ENCODE measurements at places on chromosomes 12 and 14.

GRCh38 chr12:117985182-117985581 is 16.4 kb upstream of the KSR2 start:
- DNase-seq, result no peak

GRCh38 chr14:23653051-23653450 is 16.9 kb downstream of the DHRS2 start:
- no peak for DNase-seq

DNA sequence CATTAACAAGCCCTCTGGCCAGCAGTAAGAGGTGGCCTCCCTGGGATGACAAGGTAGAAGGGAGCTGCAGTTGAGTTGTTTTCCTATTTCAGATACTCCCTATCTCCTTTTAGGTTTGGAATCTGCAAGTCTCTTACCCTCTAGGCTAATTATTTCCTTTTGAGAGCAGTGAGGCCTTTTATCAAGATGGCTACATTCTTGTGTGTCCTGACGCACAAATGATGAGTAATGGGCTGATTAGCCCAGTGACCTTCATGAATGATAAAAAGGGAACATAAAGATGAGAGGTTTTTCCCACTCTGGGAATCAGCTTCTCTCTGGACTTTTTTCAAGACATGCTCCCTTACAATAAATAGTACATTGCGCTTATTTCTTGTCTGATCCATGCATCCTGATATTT is 22.9 kb downstream of the DYRK2 start:
- no peak for DNase-seq

DNA sequence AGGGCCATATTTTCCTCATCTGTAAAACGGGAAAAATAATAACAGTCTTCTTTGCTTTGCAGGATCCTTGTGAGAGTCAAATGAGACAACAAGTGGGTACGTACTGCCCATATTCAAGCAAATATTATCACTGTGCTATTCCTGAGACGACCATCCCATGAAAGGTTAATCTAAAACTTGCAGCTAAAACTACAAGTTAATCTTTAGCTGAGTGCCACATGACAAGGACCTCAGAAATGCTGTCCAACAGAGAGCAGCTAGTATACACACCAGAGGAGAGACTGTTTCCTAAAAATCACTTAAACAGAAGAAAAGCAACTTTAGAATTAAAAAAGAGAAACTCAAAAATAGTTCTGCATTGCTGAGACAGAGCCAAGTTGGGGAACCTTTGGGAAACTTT is 162.7 kb upstream of the TMTC2 start:
- no peak for DNase-seq

- no peak for DNase-seq
These were observed 63.7 kb upstream of the RTL1 start for GRCh38 chr14:100967178-100967577.

DNA sequence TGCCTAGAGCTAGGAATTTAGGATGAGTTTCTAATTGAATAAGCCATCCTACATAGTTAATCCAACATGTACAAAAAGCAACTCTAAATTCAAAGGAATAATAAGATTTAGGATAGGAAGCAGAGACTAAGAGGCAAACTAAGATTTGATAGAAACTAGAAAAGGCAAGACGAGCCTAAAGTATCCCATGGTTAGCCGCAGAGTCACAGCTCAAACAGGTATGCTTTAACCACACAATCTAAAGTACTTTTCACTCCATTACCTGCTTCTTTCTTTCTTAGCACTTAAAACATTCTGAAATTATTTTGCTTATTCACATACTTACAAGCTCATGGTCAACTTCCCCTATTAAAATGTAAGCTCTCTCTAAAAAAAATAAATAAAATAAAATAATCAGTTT is 51.8 kb downstream of the OTOGL start:
- no peak for DNase-seq

DNA sequence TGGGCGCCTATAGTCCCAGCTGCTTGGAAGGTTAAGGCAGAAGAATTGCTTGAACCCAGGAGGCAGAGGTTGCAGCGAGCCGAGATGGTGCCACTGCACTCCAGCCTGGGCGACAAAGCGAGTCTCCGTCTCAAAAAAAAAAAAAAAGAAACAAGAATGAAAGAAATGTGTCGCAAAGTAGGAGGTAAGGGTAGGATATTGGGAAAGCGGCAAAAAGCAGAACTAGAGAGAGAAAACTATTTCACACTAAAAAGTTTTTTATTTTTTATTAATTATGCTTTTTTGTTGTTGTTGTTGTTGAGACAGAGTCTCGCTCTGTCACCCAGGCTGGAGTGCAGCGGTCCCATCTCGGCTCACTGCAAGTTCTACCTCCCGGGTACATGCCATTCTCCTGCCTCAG is 17.7 kb downstream of the SBNO1 start:
- DNase-seq, result no peak

- DNase-seq, result no peak
These were observed 11.5 kb upstream of the OR11G2 start for GRCh38 chr14:20179218-20179617.

DNA sequence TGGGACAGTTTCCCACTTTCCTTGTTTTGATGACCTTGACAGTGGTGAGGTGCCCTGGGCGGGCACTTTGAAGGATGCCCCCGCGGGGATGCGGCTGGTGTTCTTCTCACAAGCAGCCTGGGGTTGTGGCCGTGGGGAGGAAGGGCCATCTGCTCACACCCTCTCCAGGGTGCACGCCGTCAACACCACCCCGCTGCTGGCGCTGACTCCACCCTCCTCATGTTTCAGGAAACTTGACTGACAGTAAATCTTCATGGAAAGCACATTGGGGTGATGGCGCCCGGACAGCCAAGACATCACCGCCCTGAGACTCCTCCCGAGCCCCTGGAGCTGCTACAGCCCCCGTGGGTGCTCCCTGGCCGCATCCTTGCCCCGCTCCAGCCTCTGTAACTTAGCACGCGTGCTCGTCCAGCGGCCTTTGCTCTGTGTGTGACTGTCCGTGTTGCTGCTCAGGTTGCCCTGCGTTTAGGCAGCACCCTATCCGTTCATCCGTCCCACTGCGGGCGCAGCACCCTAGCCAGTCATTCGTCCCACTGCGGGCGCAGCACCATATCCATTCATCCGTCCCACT is 150.2 kb upstream of the C14orf180 start:
- DNase-seq, result no peak

- DNase-seq, result no peak
These were observed 255.6 kb downstream of the ERC1 start for GRCh38 chr12:1246637-1247036.

GRCh38 chr12:132228476-132229192 is 84.4 kb downstream of the NOC4L start:
- no peak for DNase-seq

- DNase-seq, result no peak
These were observed 102.7 kb upstream of the PLEKHG7 start for GRCh38 chr12:92600052-92600451.

- DNase-seq, result no peak
These were observed 63.4 kb upstream of the FUT8 start for GRCh38 chr14:65349100-65349499.

DNA sequence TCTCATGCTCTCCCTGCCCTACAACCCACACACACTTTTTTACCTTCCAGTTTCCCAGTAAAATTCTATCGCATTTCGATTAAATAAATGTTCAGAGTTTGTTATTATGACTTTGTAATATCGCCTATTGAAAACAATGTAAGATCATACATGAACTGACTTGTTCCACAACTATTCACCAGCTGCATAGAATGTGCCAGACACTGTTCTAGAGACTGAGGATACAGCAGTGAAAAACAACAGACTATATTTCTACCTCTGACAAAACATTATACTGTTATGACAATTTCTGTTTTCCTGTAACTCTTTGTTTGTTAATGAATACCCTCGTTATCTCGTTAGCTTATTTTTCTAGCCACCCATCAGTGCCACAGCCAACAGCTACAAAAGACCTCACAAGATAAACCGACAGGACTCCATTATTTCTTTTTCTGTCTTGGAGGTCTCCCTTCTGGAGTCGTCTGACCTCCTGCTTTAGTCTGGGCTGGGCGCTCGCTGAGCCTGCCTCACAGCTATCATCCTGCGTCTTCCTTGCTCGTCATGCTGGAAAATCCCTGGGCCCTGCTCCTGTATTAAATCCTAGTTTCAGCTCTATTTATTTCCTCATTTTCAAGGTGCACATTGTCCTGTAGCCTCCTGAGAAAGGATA is 498.9 kb downstream of the DIO2 start:
- no peak for DNase-seq

DNA sequence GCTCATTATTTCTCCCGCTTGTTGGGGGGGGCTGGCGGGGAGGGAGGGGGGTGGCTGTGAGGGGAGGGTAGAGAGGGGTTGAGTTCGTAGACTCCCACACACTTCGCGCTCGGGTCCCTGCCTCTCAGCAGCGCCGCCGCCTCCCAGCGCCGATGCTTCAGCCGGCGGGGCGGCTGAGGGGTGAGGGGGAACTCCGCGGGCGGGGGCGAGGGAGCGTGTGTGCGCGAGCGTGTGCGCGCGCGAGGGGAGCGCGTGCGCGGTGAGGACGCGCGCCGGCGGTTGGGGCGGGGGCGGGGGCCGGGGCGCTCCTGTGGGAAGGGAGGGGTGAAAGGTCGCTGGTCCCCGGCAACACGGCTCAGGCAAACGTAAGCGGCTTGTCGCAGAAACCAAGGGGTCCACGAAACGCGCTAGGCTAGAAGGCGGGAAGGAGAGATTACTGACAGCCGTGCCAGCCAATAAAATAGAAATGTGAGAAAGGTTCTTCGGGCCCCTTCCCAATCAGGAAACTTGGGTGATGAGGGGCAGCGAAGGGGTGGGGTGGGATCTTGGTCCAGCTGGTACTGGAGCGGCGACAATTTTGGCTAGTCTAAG is 343 bp upstream of the NOVA1 start:
- peak; percentile 92 for DNase-seq

DNA sequence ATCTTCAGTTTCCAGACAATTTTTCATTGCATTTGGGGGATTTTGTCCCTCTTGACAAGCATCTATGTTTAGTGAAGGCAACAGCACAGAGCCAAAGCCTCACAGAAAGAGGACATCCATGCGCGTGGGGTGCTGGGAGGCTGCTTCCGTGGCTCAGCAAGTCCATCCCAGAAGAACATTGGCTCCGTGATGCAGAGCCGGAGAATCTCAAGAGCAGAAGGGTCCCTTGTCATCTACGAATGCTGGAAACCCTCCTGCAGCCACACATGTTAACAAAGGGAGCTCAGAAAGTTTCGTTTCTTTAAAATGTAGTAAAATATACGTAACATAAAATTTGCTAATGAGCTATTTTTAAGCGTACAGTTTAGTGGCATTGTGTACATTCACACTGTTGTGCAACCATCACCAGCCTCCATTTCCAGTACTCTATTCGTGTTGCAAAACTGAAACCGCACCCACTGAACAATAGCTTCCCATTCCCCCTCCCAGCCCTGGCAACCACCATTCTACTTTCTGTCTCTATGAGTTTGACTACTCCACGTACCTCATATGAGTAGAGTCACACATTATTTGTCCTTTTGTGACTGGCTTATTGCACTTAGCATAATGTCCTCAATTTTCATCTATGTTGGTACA is 185.9 kb downstream of the TTC7B start:
- DNase-seq, result no peak

- DNase-seq, result no peak
These were observed 557 bp downstream of the COPS7A start for GRCh38 chr12:6724409-6724797.

DNA sequence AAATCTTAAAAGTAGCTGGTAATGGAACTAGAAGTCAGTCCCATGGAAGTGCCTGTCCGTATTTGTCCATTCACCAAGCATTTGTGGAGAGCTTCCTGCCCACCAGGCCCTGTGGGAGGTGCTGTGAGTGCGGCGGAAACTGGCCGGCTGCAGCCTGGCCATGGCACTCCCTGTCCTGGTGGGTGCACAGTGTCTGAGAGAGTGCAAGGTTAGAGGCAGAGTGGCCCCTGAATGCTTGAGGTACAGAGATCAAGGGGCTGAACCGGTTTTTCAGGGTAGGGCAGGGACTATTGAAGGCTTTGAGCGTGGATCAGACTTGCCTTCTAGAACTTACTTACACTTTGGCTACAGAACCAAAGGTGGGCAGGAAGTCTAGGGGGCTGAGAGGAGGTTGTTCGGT is 92.9 kb downstream of the ESR2 start:
- DNase-seq, result no peak

GRCh38 chr12:67080637-67081036 is 188.5 kb upstream of the CAND1 start:
- DNase-seq, result no peak

DNA sequence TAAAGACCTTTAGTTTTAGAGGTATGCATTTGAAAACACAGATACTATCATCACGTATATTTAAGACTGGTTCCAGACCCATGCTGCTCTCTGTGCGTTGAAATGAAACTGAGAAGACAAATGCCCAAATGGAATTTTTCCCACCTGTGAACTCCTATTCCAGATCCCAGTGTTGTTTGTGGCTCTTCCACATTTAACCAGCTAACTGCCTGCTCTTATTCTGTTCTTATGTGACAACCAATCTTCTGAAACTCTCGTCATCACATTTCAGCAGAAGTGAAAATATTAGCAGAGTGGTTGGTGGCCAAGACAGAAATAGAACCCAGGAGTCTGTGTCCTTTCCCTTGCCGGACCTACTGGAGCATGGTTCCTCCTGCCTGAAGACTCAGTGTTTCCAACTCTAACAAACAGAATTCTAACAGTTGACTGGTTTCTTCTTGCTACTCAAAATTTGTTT is 460.2 kb downstream of the RAD51B start:
- DNase-seq, result no peak

GRCh38 chr12:131087302-131087818 is 133.7 kb downstream of the ADGRD1 start:
- DNase-seq, result no peak

GRCh38 chr14:34539407-34540180 is at the start of gene EAPP:
Gene EAPP (minus strand): TSS chr14:34539701. CDS start chr14:34539628, 73 bp downstream.
- DNase-seq, result peak; percentile 95

GRCh38 chr12:49784756-49785409 is 43.3 kb downstream of the NCKAP5L start:
- DNase-seq, result no peak

DNA sequence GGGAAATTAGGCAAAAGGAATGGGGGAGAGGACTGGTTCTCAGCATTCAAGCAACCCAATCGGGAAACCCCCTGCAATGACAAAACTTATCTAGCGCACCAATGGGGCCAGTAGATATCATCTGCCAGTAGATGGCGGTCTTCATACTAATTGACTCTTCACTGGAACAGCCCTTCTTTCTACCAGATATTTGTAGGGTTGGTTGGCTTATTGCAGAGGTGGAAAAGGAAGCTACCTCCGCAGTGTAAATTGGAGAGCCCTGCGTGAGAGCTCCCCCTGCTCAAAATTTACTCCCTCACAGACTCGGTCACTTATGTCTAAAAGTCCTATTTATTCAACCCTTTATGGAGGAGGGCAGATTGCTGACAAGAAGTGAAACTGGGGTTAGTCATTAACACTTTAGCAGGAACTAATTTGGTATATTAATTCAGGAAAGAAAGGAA is 166.1 kb upstream of the CCND2 start:
- DNase-seq, result no peak

- DNase-seq, result no peak
These were observed 8.9 kb upstream of the FOXN3 start for GRCh38 chr14:89425931-89426330.

DNA sequence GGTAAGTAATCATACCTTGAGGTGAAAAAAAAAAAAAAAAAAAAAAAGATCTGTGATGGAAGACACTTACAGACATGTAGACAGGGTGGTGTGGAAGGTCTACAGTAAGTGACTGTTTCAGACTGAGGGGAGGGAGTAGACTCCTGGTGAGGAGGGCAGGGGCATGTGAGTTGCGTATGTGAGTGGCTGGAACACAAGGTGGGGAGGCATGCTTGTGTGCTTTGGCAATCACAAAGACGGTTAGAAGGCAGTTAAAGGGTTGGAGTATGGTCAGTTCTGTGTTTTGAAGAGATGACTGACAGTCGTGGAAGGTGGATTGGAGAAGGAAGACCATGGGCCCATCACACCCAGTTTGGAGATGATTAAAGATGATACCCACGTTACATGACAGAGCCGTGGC is 65.2 kb downstream of the ETV6 start:
- no peak for DNase-seq

- no peak for DNase-seq
These were observed 4.1 kb upstream of the SERPINA1 start for GRCh38 chr14:94392510-94392935.

Measured in left renal pelvis (tissue), 4 donors.